ENCODE measurements at places on chromosomes 2 and 18.

DNA sequence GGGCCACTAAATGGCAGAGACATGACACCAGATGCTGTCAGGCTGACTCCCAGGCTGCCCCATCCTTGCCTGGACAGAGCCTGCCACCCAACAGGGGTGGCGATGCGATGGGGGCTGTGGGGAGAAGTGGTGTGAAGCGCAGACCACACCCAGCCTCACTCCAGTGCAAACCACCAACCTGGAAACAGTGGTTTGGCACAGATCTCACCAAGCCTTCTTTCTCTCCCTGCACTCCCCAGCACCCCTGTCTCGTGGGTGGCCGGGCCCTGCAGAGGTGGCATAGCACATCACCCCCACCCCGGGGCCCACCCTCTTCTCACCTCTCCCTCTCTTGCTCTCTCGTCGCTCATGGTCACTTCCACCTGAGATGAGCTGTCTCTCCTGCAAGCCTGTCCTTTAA lies 32.6 kb downstream of the CIB4 start:
- no peaks in the 10 kb centered on the region for H3K36me3 ChIP-seq
- no peak for DNase-seq
- H3K4me3 ChIP-seq: no peak overlapping the region
- no peak overlapping the region for H3K27ac ChIP-seq
- peaks cover 20% of the 10 kb centered on the region for H3K4me1 ChIP-seq

GRCh38 chr18:8657873-8658470 lies 47.4 kb upstream of the MTCL1 start:
- H3K36me3 ChIP-seq: no peaks in the 10 kb centered on the region
- no peak overlapping the region for H3K4me3 ChIP-seq
- peaks cover 6% of the 10 kb centered on the region for H3K27me3 ChIP-seq
- no peak overlapping the region for H3K27ac ChIP-seq
- DNase-seq: no peak
- H3K4me1 ChIP-seq: no peaks in the 10 kb centered on the region

DNA sequence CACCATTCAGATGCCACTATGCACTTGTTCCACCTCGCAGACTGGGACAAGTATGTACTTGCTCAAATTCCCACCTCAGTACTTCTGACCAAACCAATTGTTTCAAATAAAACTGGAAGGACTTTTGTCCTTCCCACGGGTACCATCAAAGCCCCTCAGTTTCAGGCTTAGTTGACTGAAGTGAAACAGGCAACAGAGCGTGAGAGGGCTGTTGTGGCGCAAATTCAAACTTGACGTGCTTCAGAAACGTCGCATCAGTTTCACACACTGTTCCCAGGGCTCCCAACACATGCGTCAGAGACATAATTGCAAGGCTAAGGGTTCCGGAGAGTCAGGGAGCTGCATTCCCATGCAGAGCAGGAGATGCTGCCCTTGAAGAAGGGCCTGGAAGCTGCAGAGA lies 33.7 kb downstream of the RNF152 start:
- H3K27ac ChIP-seq: no peak overlapping the region
- no peaks in the 10 kb centered on the region for H3K4me1 ChIP-seq
- no peaks in the 10 kb centered on the region for H3K36me3 ChIP-seq
- DNase-seq: no peak

DNA sequence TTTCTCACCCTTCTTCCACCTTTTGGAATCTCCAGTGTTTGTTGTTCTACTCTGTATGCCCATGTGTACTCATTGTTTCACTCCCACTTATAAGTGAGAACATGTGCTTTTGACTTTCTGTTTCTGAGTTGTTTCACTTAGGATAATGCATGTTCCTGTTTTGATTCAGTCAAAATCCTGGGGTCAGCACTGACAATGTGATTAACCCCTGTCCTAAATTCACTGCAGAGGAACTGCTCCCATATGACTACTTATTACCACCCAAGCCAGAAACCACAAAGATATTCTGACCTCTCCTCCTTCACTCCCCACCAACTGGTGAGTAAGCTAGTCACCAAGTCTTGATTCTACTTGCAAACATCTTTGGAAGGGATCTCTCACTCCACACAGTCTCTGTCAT lies 251.4 kb upstream of the TCF4 start:
- no peak overlapping the region for H3K27ac ChIP-seq
- no peak overlapping the region for H3K4me3 ChIP-seq
- H3K27me3 ChIP-seq: no peaks in the 10 kb centered on the region
- H3K4me1 ChIP-seq: no peaks in the 10 kb centered on the region
- H3K36me3 ChIP-seq: no peaks in the 10 kb centered on the region

DNA sequence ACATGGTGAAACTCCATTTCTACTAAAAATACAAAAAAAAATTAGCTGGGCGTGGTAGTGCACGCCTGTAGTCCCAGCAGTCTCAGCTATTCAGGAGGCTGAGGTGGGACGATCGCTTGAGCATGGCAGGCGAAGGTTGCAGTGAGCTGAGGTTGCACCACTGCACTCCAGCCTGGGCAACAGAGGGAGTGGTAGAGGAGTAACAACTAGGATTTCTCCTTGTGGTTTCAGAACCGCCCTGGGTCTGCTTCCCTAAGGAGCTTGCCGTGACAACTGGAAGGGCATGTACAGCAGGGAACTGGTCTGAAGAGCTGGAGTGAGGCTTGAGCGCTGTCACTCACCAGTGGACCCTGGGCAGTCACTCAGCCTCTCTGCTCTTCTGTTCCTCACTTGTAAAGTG lies 29.1 kb downstream of the REEP1 start:
- no peak for DNase-seq
- H3K27me3 ChIP-seq: no peaks in the 10 kb centered on the region
- H3K36me3 ChIP-seq: no peaks in the 10 kb centered on the region
- H3K27ac ChIP-seq: no peak overlapping the region
- no peaks in the 10 kb centered on the region for H3K4me1 ChIP-seq

- no peak overlapping the region for H3K27ac ChIP-seq
- no peak overlapping the region for H3K4me3 ChIP-seq
- H3K36me3 ChIP-seq: no peaks in the 10 kb centered on the region
These were observed 3.0 kb downstream of the OSR1 start for GRCh38 chr2:19355416-19355821.
